ENCODE measurements at places on chromosomes 6 and 20.

GRCh38 chr6:43891072-43891870 is 121.3 kb downstream of the VEGFA start:
- no peak for DNase-seq

- DNase-seq = peak; percentile 5
These were observed 108.4 kb upstream of the PLEKHG1 start for GRCh38 chr6:150491131-150491810.

- DNase-seq = no peak
These were observed at the start of gene FOXF2 for GRCh38 chr6:1389369-1390132. Gene FOXF2 (plus strand): TSS chr6:1389576. CDS start chr6:1389948, 372 bp downstream.

DNA sequence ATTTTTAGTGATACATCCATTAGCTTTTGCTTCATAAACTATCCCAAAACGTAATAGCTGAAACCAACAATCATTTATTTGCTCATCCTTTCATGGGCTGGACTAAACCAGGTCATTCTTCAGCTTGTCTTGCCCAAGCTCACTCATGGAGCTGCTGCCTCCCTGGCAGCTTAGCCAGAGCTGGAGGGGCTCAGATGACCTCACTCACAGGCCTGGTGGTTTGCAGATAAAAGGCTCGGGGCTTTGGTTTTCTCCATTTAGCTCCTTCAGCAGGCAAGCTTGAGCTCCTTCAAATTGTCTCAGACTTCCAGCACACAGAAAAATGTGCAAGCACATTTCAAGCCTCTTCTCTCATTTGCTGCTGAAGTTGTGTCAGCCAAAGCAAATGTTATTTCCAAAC is 139.1 kb downstream of the BTBD3 start:
- DNase-seq = peak; percentile 5

DNA sequence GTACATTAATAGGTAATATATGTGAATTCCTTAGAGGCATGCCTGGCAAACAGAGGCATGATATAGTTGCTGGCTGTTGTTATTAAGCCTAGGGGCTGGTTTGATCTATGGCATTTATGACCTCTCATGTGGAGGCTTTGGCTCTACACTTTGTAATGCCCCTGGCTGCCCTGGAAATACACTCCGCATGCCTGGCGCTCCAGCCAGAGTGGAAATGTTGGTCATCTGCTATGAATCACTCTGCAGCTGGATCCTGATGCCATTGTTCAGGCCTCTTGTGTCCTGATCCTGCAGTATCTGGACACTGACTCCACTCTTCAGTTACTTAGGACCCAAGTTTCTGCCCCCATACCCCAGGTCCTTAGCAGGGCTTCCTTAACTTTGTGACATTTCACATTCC is 200.5 kb upstream of the PCSK2 start:
- DNase-seq = no peak

DNA sequence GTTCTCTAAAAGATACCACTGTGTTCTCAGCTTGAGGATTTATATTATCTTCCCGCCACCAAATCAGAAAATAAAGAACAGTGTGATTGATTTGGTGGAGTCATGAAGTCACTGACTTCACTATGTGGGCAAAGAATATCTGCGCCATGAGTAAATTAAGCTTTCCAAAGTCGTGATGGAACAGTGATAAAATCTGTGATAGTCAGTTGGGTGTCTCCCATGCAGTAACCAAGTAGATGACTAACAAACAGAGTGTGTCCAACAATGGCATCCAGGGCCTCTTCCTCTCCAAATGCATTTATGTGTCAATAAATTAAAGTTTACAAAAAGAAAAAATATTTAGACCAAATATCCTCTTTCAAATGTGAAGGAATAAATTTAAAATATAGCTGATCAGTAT is 87.0 kb upstream of the DST start:
- DNase-seq = no peak

DNA sequence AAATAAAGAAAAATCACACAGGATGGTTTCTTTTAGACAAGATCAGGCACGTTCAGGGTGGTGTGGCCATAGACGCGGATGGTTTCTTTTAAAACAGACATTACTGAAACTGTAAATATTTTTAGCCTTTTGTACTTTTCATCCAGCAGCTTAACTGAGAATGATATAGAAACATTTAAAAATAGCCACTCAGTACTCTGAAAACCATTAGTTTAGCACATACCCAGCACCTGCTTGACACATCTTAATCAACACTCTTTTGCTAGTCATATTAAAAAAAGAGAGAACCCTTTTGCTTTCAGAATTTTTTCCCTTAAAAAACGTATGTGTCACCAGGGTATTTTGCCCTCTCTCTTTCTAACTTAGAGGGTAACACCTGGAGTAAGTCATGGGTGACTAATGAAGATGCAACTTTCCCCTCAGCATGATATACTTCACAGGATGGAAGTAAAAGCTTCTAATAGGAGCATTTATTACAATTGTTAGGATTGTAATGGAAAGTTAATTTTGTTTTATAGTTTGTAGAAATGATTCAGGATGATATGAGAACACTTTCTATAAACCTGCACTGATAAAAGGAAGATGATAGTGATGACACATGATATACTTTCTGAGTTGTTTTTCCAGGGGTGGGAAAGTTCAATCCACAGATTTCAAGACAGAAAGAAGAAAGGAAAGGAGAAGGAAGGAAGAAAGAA is 45.2 kb downstream of the BACH2 start:
- DNase-seq = no peak

GRCh38 chr20:6711951-6712649 is 55.4 kb upstream of the BMP2 start:
- DNase-seq = peak; percentile 49
